ENCODE measurements at places on chromosomes 6 and 20. TPM values are rescaled to one million over a fixed set of nuclear protein-coding genes. Genes with fewer than 3 reads are reported as not detected.

HNF4A gene
- not detected for total RNA-seq

OR2H1 gene
- not detected for total RNA-seq

SLC35B2 gene
- total RNA-seq = 92.8 TPM

PSMA7 gene
- 322 TPM for total RNA-seq

GRM1 gene
- not detected for total RNA-seq
